ENCODE measurements at places on chromosomes 2 and 18.

GRCh38 chr2:235381261-235381912, 112.5 kb upstream of the AGAP1 start:
- DNase-seq = no peak

DNA sequence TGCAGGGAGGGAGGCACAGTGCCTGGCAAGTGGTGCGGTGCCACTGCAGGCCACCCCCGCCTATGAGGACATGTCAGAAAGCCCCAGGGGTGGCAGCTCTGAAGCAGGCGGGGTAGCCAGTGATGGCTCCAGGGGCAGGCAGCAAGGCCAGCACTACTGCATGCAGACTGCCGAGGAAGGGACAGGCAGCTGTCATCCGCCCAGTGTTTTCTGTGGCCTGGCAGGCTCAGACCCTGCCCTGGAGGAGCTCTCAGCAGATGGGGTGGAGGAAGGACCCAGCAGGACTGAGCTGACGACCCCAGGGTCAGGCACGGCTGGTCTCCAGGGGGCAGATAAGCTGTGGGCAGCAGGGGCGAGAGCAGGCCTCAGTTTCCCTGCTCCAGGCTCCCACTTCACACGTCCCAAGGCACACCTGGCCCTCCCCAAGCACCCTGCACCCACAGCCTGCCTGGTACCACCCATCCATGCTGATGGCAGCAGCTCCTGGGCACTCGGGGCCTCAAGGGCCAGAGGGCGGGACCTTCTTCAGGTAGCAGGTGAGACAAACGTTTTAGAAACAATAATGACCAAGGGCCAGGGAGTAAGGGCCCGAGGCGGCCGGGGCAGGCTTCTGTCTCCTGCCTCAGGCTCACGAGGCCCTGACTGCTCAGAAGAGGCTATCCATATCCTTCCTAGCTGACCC, 48.5 kb downstream of the HS6ST1 start:
- no peak for DNase-seq

- no peak for DNase-seq
These were observed 45.7 kb downstream of the CCDC102B start for GRCh38 chr18:68843473-68844089.

- DNase-seq = no peak
These were observed 21.2 kb downstream of the MRPL33 start for GRCh38 chr2:27792759-27793158.

DNA sequence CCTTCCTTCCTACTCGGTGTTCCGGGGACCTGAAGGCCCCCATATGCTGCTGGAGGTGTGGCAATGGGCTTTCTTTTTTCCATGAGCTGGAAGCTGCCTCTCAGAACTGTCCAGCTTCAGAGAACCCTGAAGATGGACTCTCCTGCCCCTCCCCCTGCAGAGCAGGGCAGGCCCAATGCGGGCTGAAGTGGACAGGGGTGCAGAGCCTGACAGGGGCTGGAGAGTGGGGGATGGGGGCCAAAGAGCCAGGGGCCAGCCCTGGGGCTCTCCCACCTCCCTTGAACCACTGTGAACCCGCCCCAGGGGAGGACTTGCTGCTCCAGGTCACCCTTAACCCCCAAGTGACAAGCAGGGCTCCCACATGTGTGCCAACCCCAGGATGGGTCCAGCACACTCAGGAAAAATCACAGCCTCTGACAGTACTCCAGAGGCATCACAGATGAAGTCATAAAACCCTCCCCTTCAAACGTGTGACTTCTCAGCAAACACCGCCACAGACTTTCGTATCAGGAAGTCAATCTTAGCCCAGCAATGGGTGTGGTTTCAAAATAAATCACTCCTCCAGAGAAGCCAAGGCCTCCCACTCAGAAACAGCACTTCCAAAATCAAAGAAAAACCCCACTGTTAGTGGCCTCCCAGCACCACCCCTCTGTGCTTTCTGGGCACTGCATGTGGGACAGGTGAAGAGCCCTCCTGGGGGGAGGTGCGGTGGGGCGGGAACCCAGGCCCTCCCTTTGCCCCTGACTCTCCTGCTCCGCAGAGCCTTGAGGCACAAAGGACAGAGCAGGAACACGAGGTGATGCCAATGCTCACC, 135.8 kb downstream of the HDAC4 start:
- no peak for DNase-seq

GRCh38 chr2:29329899-29330298, 214.7 kb downstream of the CLIP4 start:
- DNase-seq = no peak
